ENCODE measurements at places on chromosomes 5 and 9.

GRCh38 chr5:167363065-167363464, 928.4 kb upstream of the WWC1 start:
- no peak for DNase-seq

- no peak for DNase-seq
Observed at GRCh38 chr5:1335540-1336095, 9.3 kb downstream of the CLPTM1L start.

DNA sequence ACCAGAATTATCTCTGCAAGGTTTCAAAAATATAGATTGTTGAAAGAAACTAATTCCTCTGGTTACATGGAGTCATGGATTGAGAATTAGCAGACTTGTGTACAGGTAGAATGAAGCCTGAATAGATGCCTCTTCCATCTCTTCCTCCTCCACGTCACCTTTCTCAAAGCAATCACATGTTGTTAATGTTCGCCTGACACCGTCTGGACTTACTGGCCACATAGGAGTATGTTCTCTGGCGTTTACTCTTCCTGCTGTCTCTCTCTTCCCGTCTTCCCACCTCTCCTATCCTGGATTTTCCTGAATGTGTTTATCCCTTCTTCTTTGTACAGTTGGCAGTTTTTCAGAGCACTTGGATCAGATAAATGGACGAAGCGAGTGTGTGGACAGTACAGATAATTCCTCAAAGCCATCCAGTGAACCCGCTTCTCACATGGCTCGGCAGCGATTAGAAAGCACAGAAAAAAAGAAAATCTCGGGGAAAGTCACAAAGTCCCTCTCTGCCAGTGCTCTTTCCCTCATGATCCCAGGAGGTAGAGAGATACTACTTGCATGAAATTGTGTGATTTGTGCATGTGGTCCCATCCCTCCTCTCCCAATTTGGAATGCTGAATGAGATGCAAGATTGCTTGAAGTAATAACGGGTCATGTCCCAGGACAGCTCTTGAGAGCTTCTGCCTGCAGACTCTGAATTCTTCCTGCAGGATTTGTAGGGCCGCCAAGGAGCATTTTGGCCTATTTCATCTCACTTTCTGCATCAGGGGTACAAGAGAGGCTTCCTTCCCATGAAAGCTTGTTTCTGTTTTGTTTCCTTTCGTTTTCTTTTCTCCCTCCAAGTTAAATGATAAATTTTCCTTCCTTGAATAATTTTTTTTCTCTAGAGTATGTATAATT, 47.3 kb downstream of the CD180 start:
- no peak for DNase-seq

DNA sequence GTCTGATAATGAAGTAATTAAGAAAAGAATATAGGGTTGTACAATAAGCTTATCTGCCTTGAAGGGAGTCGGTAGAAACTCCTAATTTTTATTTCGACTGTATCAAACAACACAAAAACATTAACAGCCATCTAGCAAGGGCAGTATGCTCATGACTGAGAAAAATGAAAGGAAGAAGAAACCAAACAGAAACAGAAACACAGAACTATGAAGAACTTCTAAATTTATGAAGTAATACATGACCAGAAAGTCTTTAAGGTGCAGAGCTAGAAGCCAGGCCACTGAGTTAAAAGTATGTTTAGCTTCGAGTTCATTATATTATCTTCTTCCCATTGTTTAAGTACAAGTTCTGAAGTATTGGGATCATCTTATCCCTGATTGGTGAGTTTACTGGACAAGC, 367.3 kb upstream of the C9orf72 start:
- no peak for DNase-seq

DNA sequence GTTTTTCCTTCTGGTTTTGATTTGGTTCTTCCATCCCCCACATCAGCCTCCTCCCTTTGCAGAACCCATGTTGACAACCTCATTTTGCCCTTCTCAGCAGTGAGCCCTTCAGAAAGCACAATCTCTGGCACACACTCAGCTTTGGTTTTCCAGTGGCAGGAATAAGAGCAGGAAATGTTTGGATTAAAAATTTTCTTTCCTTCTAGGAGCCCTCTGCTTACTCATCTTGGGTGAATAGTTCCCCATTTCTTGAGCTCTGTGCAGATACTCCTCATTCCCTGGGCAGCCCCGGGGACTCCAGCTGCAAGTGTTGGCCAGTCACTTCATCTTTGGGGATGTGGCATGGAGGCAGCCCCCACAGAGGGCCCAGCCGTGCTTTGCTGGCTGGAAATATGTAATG, 170.5 kb downstream of the NR3C1 start:
- DNase-seq: no peak

DNA sequence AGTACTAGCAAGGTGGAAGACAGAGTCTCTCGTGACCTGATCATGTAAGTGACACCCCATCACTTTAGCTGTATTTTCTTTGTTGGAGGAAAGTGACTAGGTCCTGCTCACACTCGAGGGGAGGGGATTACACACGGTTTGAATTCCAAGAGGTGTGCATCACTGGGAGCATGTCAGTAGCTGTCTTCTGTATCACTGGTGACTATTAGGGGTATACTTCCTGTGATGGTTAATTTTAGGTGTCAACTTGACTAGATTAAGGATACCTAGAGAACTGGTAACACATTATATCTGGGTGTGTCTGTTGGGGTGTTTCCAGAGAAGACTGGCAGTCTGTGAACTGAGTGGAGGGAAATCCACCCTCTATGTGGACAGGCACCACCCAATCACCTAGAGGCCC, 22.5 kb downstream of the FOXD1 start:
- DNase-seq: no peak

DNA sequence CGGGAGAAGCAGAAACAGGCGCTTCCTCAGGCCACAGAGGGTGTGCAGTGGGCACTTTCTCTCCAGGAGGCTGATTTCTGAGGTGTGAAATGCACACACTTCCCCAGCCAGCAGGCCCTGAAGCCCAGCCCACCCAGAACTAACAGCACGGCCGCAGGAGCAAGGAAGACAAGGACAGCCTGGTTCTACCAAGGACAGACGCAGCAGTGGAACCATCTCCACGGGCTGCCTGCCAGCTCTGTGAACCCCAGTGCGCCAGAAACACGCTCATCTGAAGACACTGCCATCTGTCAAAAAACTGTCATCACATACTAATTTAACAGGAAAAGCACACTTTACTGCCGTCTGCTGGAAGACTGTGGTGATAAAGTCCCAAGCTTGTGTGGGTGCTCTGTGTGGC, 40.7 kb downstream of the MAPK9 start:
- DNase-seq: no peak

DNA sequence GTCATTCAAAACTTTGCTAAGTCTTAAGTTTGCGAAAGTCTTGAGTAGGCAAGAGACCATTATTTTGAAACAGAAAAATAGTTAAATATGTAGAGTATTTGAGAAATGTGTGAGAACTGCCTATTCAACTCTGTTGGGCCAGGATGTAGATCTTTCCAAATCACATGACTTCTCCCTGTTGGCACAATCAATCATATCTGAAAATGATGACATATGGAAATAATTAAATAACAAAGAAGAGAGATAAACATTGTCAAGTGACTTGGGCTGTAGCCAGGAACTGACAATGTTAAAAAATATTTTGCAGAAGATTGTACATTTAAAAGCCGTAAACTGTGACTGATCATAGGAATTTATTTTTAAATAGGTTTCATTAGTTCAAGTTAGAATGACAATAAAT, 104.6 kb upstream of the IL6ST start:
- DNase-seq: no peak

DNA sequence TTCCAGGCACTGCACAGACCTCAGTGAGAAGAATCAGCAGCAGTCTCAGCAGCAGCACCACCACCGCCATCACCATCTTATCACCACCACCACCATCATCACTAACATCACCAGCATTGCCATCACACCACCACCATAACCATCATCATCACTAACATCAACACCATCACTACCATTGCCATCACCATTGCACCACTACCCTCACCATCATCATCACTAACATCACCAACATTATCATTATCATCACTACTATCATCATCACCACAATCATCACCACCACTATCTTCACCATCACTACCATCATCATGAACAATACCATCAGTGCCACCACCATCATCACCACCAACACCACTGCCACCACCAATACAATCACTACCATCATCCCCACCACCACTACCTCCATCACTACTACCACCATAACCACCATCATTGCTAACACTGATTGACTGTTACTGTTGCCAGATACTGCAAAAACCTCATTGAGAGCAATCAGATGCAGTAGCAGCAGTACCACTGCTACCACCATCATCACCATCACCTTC, 61.7 kb downstream of the ABLIM3 start:
- no peak for DNase-seq

DNA sequence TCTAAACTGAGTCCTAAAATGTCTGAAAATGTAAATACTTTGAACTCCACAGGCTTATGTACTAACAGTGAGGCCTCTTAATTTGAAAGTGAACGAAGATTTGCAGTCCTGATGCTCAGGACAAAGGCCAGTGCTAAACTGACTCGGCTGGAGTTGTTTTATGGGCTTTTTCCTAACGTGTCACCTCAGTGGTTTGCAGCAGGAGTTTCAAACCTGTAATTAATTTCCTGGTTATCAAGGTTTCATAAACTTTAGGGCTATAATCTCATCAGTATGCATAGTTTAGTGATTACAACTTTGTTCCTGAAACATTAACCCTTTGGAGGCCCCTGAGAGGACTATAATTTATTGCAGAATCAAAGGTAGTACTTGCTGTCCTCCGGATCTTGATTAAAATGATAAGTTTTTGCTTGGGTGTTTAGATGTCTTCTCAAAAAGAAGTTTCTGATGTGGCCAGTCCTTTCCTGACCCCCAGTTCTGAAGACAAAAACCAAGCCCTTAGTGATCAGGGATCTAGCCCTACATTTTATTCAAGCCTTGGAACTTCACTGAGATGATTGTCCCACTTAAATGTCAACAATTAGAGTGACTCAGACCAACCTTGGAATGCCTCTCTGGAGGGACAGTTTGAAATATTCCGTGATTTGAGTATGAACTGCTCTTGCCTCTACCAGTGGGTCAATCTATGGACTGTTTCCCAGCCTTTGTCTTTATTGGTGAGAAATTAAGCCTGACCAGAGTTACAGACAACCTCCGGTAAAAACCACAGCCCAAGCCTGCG, 11.1 kb upstream of the S100Z start:
- no peak for DNase-seq

GRCh38 chr9:72384710-72385485, 19.9 kb upstream of the ZFAND5 start:
- DNase-seq: no peak

DNA sequence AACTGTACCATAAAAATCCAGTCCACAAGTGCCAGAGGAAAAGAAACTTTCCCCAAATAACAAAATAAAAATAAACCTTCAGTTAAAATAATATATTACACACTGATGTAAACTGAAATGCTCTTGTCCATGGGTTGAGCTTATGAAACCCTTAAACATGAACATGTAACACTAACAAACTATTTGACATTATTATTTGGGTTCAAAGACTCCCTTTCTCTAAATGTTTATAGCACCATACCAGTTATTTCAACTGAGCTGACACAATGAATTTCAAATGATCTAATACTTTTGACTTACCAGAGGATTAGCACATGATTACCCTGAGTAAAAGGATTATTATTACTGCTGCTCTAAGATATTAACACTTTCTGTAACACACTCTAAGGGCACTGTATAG, 251.1 kb downstream of the BNC2 start:
- DNase-seq: no peak

DNA sequence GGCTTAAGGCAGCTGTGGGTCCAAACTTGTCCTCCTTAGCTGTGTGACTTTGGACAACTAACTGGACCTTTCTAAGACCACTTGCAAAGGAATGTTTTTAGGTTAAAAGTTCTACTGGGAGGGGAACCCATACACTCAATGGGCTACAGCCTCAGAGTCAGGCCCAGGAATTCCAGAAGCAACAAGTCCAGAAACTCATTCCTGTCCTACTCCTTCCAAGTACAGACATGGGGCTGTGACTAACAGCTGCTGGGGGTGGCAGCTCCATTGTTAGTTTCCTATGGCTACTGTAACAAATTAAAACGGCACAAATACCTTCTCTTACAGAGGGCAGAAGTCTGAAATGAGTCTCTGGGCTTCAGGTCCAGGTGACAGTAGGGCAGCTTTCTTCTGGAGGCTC, 12.4 kb upstream of the AKNA start:
- DNase-seq: no peak

GRCh38 chr5:166991601-166992000, 1299.8 kb upstream of the WWC1 start:
- DNase-seq: no peak

- DNase-seq: no peak
Observed at GRCh38 chr5:97136475-97136874, 5.9 kb downstream of the LIX1 start.

GRCh38 chr9:117868594-117868993, 164.4 kb downstream of the TLR4 start:
- no peak for DNase-seq

GRCh38 chr9:86368871-86369521, 14.8 kb upstream of the TUT7 start:
- no peak for DNase-seq

DNA sequence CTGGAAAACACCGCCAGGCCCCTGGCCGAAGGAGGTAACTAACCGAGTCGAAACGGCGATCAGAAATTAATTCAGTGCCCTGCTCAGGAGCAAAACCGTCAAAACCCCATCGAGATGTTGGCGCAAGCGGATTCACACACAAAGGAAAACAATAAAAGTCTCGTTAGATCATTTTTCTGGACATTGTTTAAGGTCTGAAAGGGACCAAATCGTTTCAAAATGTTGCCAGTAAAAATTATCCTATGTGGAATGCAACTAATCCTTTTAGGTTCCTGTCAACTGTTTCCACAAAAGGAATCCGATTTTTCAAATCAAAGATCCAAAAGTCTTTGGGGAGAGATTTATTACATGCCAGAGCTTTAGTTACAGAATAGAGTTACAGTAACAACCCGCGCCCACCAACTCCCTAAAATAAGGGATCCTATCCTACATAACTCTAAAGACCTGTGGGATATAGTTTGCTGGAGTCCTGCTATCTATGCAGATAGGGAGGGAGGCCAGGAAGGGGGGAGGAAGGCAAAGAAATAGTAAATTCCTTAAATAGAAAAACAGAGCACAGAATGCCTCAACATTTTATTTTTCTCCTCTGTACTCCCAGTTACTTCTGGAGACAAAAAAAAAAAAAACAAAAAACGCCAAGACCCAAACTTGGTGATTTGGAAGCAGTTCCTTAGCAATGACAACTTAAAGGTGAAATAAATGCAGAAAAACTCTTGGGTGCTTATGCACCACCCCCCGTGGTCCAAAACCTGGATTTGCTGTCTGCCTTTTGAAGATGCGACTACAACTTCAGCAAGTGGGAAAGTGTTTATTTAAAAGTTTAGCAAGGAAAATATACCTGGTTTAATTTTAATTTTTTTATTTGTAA, 10.6 kb downstream of the FOXD1 start:
- no peak for DNase-seq

GRCh38 chr5:77133061-77133758, 46.1 kb upstream of the ZBED3 start:
- peak; percentile 74 for DNase-seq

DNA sequence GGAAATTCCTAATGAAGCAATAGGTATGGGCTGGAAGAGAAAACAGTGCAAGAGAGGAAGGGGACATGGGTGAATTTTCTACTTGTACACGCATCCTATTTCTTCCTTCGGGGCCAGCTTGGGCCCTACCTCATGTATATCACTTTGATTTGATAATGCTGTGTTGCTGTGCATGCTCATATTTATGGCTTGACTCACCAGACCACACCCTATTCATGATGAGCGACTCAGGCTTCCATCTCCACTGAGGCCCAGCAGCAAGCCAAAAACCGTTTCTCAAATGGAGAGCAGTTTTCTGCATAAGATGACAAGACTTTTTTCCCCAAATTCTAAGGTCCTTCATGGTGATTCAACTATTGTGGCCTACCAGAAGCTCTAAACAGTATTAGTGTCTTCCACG, 2039.1 kb upstream of the CDH9 start:
- peak; percentile 54 for DNase-seq

GRCh38 chr5:168291342-168291963, at the start of gene WWC1:
Gene WWC1, plus strand, starts transcription at chr5:168291645. Its CDS starts 508 bp downstream, at chr5:168292153.
- peak; percentile 32 for DNase-seq
